ENCODE measurements at places on chromosomes 11 and 22.

GRCh38 chr22:39674536-39674935, 104.0 kb downstream of the CACNA1I start:
- DNase-seq, result peak; percentile 74

GRCh38 chr11:37632748-37633147, 1034.7 kb upstream of the RAG2 start:
- no peak for DNase-seq

GRCh38 chr11:65454311-65454695, 31.7 kb downstream of the NEAT1 start:
- no peak for DNase-seq

- DNase-seq, result no peak
Measured at GRCh38 chr22:25748704-25749103, 6.7 kb downstream of the MYO18B start.

GRCh38 chr11:6353367-6353987, 33.2 kb upstream of the CAVIN3 start:
- DNase-seq, result peak; percentile 59

- no peak for DNase-seq
Measured at GRCh38 chr11:113647108-113647507, 59.0 kb downstream of the TMPRSS5 start.

GRCh38 chr11:2892215-2892966, 6.8 kb upstream of the CDKN1C start:
- no peak for DNase-seq

DNA sequence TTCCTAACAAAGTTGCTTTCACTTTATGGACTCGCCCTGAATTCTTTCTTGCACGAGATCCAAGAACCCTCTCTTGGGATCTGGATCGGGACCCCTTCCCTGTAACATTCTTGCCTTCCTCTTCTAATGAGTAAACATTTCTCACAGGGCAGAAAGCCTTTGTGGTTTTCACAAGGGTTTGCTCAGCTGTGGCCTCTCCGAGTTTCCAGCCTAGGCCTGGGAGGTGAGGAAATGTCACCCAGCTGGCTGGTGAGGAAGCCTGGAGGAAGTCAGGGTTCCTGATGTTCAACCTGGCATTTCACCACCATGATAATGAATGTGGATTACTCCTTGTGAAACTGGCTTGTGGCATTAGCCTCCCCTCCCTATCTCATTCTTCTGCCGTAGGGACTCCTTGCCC, 224.9 kb downstream of the DSCAML1 start:
- no peak for DNase-seq

- DNase-seq, result no peak
Measured at GRCh38 chr22:50719814-50720300, 18.1 kb upstream of the ACR start.

GRCh38 chr11:114683007-114683406, 4.7 kb downstream of the NXPE2 start:
- DNase-seq, result no peak

DNA sequence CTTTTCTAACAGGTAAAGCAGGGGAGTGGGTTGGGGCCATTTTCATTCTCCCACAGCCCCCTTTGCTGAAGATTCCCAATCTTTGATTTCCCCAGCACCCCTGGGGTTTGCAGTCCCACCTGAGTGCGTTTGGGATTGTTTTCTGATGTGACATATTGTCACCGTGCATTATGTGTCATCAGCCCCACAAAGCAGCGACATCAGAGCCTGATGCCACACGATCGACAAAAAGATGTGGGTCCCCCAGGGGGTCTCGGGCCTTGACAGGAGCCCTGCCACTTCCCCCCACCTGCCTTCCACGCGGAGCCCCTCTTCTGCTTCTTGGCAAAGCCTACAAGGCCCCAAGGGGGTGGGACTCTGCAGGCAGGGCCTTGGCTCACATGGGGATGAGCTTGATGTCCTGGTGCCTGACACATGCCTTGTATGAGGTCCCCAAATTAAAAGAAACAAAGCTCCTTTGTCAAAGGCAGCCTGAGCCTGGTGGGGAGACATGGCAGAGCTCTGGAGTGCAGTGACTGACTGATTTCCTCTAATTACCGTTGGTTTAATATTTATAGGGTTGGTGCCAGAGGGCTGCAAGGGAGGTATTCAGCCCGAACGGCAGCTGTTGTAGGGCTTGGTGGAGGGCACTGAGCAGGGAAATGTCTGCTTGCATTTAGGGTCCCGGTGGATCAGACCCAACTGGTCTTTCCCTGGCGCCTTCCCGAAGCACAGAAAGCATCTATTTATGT, 149.2 kb downstream of the MIAT start:
- DNase-seq, result no peak

GRCh38 chr22:30288419-30289140, 725 bp downstream of the CASTOR1 start:
- DNase-seq, result no peak

- peak; percentile 50 for DNase-seq
Measured at GRCh38 chr11:119700536-119701346, 28.3 kb downstream of the NECTIN1 start.

- DNase-seq, result no peak
Measured at GRCh38 chr11:128645968-128646367, 47.9 kb upstream of the FLI1 start.

DNA sequence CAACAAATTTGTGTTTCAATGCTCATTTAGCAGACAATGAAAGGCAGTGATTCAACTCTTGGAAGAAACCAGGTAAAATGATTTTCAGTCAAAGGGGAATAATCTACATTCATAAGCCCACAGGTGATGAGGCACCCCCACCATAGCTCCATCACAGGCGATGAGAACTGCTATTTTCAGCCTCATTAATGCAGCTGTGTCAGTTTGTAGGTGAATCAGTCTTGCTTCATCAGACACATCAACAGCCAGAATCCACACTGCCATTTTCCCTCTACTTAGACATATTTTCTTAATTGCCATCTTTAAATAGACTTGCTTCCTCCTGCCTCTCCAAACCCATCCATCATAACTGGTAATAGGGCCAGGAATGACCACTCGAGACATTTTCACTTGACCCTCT, 701.0 kb downstream of the OPCML start:
- DNase-seq, result no peak

GRCh38 chr11:69262918-69263735, 30.8 kb upstream of the MYEOV start:
- no peak for DNase-seq

- DNase-seq, result no peak
Measured at GRCh38 chr11:11588891-11589290, 32.9 kb downstream of the GALNT18 start.

- no peak for DNase-seq
Measured at GRCh38 chr11:8810540-8811301, 100.3 kb upstream of the AKIP1 start.

DNA sequence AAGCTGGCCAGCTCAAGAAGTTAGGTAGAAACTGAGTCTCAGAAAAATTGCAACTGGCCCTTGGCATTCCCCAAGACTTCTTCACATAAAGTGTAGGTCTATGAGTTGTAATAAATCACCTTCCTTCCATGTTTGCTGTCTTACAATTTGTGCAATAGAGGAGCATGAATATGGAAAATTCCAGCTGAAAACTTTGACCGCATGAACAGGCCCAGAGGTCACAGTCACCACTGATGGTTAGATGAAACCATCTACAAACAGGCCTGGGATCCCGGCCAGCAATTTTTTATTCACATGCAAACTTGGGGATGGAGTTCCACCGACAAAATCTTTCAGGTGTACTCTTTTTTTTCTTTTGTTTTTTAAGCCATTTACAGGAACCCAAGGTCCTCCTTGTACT, 88.1 kb downstream of the SERGEF start:
- no peak for DNase-seq

GRCh38 chr11:69963533-69964246, 114.4 kb upstream of the ANO1 start:
- no peak for DNase-seq

DNA sequence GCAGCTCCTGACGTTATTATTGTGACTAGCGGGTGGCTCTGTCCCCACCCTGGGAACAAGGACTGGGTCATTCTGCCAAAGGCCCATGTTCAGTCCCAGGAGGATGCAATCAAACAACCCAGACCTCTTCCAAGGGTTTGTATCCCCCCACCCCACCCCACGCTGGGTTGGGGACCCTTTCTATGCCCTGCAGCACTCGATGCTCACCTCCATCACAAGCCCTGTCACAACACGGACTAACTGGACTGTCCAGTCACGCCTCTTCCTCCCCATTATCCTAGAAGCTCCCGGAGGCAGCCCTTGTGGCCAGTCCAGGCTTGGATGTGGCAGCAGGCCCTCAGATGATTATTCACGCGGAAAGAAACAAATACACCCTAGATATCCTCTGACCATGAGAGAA, 3.7 kb downstream of the SHANK2 start:
- DNase-seq, result no peak

DNA sequence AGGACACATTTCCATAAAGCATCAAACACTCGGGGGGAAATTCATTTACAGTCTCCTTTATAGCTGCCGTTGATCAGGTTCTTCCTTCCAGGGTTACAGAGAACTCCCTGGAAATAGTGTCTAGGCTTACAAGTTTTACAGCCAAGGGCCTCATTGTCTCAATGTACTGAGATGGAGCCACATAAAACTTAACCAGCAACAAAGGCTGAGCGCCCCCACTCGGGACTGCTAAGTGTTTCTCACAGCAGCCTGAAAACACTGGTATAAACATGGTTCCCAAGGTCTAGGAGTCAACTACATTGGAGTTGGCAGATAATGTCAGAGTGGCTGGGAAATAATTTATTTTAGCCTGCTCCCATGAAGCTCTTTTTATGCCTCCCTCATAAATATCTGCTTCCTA, 686.2 kb downstream of the OPCML start:
- DNase-seq, result no peak

DNA sequence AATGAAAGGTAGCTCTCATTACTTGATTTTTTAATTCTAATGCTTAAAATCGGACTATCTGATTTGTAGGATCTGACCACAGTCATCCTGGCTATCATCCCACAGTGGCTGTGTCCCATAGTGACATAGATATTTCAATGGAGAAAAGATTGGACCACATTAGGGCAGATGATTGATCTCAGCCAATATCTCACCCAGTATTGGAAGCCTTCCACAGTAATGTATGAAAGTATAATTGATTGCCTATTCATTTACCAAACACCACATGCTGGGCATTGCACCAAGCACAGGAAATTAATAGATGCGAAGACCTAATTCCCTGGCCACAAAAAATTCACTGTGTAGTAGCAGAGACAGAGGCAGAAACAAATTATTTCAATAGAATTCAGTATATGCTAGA, 37.6 kb downstream of the FZD4 start:
- DNase-seq, result no peak

DNA sequence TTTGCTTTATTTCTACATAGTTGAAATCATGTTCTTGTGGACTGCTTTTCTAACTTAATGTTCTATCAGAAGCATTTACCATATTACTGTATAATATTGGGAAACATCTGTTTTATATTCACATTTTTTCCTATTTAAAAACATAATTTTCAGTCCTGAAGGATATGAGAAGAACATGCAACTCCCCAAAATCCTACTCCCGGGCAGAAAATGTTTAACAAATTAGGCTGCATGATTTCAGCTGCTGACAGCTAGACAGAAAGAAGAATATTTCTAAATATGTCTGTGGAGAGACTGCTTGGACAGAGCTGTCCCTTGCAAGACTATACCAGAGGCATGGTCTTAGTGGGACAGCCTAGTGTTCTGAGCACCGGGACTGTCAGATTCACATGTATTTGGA, 15.7 kb upstream of the AMPD3 start:
- DNase-seq, result no peak

GRCh38 chr22:49289822-49290679, 537.6 kb downstream of the BRD1 start:
- no peak for DNase-seq

DNA sequence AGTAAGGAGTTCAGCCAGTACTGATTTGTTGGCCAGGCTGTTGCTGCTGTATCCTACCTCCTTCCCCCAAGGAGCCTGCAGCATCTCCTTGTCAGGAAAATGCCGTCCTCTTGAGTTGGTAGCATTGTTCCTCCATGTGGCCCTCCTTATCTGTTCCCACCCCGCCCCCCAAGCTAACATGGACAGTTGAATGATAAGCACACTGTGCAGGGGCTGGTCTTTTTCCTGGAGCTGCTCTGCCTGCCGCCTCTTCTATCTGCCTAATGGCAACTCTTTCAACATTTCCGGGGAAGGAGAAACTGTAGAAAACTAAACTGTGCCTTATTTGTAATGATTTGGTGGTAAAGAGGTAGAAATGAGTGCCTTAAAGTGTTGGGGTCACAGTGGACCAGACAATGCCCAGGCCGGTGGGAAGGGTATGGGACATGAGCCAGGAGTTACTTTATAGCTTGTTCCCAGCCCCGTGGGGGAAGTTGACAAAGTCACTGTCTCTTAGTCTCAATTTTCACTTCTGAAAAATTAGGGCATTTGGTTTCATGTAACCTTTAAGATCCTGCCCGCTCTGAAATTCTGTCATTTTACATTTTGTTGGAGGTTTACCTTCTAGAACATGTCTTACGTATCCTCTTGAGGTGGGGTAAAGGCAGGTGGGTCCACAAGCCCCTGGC, 4.5 kb downstream of the FAM118A start:
- no peak for DNase-seq

DNA sequence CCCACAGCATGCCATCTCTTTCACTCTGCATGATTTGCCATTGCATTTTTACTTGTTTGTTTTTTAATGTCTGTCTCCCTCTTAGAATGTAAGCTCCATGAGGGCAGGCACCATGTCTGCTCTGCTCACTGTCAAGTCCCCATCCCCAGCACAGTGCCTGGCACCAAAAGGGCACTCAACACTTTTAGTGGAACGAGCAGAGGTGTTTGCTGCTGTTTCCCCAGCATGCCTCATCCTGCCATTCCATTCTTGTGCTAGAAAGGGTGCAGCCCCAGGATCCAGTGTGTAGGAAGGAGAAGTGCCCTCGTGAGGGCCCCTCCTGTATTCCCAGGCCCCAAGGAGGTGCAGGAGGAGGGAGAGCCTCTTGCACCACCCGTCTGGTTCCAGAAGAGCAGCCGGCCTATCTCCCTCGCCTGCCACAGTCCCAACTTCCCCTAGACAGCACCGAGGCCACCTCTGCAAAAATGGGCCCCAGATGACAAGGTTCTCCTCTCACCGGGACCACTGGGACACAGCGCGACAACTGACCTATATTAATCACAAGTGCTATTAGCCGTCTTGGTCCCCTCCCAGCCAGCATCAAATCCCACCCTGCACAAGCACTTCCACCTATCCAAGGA, 33.3 kb upstream of the CACNG2 start:
- DNase-seq, result no peak

DNA sequence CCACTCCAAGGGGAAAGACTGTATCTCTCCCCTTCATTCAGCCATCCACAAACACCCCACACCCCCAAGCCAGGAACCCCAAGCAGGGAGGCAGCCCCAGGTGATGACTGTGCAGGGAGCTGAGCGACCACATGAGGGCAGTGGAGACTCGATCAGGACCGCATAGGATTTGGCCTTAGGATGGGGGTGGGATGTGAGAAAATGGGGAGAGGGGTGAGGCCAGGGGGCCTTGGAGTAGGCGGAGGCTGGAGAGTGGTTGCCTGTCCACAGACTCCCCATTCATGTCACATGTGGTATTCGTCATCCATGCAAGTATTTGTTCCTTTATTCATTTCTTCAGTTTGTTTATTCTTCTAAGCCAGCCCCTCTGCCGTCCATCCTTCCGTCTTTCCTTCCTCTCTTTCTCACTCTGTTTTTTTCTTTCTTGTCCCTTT, 2.7 kb upstream of the RHOD start:
- DNase-seq, result peak; percentile 52

Data from PC-9 (cell line).